ENCODE measurements at places on chromosomes 6 and 20.

GRCh38 chr6:160995271-160995670 is 3.7 kb downstream of the MAP3K4 start:
- peak; percentile 85 for DNase-seq

GRCh38 chr6:103554911-103555310 is 1304.8 kb downstream of the HACE1 start:
- DNase-seq, result no peak

DNA sequence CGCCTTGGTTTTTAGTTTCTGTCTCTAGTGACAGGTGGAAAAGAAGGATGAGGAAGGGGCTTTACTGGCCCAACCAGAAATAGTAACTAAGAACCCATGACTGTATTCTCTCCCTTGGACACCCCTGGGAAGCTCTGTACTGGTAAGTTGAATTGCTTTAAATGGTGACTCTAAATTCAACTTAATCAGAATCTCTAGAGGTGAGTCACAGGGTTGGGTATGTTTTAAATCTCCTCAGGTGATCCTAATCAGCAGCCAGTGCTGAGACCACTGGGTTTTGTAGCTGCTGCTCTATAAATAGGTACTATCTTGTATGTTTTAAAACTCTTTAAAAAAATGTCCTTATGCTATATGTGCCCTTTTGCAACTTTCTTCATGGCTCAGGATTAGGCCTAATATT is 314.0 kb upstream of the ECI2 start:
- no peak for DNase-seq

DNA sequence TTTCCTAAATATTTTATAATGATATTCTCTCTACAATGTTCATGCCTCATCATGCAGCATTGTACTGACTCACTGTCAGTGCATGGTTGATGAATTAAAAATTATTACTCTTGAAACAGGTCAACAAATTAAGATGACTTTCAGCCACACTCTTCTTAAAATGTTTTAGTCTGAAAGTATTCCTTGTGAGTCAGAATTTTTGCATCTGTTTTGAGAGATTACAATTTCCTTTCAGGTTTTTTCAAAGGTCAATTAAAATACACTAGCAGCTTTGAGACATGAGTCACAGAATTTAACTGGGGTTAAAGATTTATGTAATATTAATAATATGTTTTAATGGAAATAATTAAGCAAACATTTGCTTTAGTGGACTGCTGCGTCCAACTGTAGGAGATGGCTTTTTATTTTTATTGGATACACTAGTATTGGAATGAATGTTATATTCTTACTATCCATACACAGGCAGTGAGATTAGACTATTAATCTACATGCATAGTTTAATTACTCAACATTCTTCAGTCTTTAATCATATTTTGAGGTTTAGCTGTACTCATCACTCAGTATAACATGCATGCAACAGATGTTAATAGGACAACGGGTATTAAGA is 9.7 kb downstream of the COL12A1 start:
- DNase-seq, result no peak

- DNase-seq, result no peak
Measured at GRCh38 chr6:4941782-4942672, 61.8 kb downstream of the RPP40 start.

DNA sequence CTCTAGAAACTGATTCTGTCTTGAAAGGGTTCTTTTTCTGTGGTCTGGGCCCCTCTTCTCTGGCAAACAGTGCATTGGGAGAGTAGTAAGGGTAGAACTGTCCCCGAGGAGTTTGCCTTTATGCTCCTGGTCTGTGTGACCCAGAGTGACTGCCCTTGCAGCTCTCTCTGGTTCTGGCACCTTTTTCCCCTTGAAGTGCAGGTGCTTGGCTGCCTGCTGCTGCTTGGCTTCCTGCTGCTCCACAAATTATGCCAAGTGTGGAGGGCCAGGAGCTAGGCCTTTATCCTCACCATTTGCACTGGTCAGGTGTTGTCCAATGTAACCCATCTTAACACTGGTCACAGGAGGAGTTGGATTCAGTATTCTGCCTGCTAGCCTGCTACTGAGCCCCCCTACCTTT is 11.2 kb downstream of the KIZ start:
- peak; percentile 9 for DNase-seq

- DNase-seq, result no peak
Measured at GRCh38 chr20:21528870-21529269, 15.0 kb upstream of the NKX2-2 start.

All from NCI-H1105 (cell line).